ENCODE measurements at places on chromosomes 1 and 21.
A peak's percentile ranks its signal among the peaks of the same experiment; 100 is the strongest.

GRCh38 chr1:112696578-112697314, 10.2 kb downstream of the RHOC start:
- no peak for DNase-seq

- no peak for DNase-seq
These were observed 649.3 kb upstream of the ADGRL4 start for GRCh38 chr1:79655876-79656275.

DNA sequence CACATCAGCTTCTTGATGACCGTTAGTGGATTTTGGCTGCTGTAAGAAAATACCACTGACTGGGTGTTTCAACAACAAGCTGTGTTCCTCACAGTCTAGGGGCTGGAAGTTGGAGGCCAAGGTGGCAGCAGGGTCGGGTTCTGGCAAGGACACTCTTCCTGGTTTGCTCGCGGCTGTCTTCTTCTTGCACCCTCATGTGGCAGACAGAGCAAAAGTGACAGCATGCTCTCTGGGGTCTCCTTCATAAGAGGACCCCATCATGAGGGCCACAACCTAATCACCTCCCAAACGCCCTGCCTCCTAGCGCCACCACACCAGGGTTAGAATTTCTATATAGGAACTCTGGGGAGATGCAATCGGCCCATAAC, 18.6 kb upstream of the TSPEAR start:
- DNase-seq = peak; percentile 42

GRCh38 chr1:67855961-67856360, 22.7 kb upstream of the GNG12 start:
- DNase-seq = no peak

GRCh38 chr1:242828828-242829227, 304.3 kb upstream of the PLD5 start:
- DNase-seq = no peak

GRCh38 chr1:3510136-3510955, 55.9 kb downstream of the ARHGEF16 start:
- DNase-seq = no peak

- no peak for DNase-seq
These were observed 46.5 kb downstream of the LUZP1 start for GRCh38 chr1:23122023-23122748.

DNA sequence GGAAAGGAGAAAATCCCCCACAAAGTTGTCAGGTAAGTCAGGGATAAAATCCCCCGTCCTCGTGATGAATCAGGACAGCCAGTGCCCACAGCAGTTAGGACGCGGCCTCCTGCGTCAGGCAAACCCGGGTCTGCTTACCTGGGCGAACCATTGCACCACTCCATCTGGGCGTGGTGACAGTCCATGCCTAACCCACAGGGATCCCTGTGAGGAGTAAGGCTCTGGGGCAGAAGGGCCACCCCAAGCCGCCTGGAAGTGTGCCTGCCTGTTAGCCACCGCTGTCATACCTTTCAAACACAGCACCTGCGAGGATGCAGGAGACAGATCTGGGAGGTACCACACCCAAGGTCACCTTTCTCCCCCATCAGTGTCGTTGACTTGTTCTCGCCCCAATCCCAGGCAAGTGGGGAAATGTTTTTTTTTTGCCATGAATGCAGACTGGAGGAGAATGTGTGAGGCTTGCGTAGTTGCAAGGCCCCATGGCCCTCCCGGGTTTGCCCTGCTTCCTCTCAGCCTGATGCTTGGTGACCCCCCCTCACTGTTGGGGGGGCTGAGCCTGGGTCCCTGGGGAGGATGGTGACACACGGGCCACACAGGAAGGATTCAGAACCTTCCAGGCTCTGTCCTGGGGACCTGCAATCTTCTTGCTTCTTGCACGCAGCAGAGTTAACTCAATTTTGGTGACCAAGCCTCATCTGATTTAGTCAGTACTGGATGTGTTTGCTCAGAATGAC, 107.0 kb downstream of the PGBD5 start:
- DNase-seq = peak; percentile 67

Data from posterior vena cava (tissue), 2 donors.